ENCODE measurements at places on chromosomes 5 and 9.

DNA sequence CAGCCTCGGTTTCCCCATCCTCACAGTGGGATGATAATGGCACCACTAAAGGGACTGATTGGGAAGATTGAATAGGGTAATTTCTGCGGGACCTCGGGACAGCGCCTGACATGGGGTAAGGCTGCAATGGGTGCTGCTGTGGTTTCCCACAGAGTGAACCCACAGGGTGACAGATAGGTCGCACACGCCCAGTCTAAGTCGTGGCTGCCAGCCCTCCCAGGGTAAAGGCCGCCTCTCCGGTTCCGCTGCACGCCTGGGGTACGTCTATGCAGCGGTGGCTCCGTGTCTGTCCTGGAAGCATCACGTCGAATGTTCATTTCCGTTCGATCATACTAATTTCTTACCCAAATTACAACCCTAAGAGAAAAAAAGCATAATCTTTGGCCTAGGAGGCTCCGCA lies 631 bp downstream of the CFAP77 start:
- no peak for DNase-seq

DNA sequence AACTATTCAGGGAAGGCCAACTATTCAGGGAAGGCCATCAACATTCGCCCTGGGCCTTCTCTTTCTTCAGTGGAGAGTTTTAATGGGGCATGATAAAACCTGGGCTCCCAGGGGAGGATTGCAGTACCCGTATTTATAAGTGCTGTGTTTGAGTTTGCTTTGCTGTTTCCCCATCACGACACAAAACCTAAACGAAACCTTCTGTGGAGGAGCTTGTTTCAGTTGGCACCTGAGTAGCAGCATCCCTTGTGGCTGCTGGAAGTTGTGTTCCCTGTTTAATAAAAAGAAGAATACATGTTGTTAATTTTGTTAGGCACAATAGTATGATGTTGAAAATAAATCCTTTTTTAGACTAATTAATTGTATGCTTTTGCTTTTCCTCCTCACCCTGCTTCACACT lies 8.3 kb downstream of the WDR31 start:
- DNase-seq = no peak

DNA sequence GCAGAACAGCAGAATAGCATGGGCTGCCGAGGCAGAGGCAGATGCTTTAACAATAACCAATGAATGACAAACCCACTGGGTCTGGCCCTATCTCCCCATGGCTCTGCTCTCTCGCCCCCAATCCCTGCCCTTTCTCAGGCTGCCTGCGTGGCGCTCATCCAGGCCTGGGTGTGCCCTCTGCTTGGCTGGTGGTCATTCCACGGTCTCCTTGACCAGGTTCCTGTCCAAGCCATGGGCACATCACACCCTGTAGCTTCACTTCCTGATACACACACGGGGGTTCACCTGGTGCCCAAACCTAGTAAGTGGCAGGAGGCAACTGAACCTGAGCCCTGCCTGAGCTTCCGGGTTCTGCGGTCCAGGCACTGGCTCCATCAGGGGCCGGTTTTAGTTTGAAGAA lies 87.6 kb downstream of the DAP start:
- no peak for DNase-seq

DNA sequence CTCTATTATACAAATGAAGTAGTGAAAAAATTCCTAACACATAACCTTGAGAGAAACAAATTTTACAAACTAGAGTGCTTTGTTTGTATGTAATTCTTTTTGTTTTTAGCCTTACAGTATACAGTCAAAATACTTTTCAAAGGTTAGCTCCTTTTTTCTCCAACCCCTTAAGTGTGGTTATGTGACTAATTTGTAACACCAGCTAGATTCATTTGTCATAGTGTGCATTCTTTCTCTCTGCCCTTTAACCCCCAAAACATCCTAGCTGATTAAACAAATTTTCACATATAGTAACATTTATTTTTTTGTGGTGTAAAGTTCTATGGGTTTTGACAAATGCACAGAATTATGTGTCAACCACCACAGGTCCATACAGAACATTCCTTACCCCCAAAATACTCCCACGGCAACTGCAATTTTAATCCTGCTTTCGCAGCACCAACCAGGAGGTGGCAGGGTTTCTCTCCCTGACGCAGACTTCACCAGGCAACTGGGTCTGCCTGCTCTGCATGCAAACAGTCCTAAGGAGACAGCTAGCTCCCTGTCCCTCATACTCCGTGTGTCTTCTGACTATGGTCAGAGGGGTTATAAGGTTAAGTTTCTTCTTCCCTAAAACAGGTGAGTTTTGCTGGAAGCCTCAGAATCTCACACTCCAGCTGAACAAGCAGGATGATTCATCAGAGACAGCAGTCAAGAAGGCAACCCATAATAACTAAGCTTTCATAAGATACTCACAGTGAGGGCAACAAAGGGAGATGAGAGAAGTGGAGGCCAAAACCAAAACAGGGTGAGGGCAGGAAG lies 44.5 kb upstream of the NR5A1 start:
- DNase-seq = peak; percentile 38

GRCh38 chr9:128459011-128459410 lies 3.2 kb downstream of the ODF2 start:
- DNase-seq = no peak

- DNase-seq = no peak
Observed at GRCh38 chr5:54742417-54742891, 224.9 kb downstream of the SNX18 start.

GRCh38 chr5:157511651-157512644 lies 51.9 kb downstream of the NIPAL4 start:
- DNase-seq = no peak

DNA sequence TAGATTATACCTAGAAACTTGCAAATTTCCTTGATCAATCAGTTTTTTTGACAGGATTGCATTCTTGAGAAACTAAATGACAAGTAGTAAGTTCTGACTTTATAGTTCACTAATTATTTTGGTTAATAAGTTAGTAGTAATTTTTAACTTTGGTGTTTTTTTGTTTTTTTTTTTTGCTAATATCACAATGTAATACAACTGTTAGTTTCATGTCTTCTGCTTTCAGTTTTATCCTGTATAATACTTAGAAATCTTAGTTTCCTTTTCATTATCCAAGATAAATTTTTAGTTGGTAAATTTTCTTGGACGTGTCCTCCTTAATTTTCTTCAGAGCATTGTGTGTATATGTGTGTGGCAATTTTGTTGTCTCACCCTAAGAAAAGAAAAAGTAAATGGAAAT lies 57.8 kb downstream of the CWC27 start:
- DNase-seq = no peak

DNA sequence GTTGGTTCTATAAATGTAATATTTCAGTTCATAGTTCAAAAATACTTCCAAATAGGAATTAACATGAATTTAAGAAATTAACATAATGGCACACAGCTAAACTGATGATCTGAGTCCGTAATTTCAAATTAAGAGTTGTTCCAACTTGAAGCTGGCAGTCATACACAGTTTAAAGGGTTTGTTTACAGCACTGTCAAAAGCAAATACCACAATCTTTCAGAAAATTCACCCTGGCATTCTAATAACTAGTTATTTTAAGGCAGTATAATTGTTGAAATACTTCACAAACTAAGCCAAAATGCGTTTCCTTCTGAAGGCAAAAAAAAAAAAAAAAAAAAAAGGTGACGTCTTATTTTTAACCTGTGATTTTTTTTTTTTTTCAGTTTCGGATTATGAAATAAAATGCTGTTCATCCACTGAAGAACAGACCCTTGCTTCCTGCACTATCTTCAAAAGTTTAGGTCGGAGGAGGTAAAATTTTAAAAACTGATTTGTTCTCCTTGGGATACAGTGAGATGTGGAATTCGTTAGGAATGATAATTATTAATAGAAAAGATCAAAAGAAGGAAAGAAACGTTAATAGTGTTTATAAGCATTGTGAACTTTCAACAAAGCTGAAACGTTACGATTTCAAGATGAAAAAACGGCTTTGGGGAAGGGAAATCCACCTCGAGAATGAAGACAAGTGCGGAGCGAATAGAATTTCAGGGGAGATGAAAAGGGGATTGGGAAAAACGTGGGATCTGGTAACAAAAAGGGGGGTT lies 850 bp downstream of the IL6ST start:
- DNase-seq = no peak

GRCh38 chr5:98128846-98129245 lies 644.6 kb upstream of the RGMB start:
- no peak for DNase-seq

DNA sequence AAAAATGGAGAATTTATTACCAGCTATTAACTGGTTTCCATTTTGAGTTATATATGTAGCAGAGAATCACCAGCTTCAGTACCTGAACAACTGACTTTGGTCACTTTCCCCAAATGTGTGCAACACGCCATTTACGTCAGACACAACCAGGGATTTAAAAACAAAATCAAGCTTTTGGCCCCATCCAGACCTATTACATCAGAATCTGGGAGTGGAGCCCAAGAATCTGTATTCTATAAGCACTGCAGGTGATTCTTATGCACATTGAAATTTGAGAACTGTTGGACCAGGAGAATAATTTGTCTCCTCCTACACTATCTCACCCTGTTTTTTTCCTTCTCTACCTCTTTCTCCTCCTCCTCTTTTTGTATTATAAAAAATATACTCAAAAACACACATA lies 295.9 kb downstream of the PRELID2 start:
- no peak for DNase-seq

DNA sequence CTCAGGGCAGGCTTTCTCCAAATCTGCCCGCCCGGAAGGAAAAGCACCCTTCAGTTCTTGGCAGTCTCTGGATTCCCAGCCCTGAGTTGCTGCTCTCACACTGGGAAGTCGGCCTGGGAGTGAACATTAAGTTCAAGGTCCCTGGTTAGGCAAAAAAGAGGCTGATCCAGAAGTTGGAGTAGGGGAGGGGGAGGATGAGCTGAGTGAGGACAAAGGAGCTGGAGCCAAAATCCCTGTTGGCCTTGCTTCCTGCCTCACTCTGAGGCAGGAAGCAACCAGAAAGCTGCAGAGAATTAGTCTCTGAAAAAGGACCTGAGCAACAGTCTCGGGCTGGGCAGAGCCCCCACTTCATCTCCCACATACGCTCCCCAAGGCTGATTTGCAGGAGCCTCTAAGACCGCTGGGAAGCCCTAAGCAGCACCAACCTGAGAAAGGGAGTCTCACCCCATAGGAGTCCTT lies 15.0 kb upstream of the RPS14 start:
- DNase-seq = no peak

DNA sequence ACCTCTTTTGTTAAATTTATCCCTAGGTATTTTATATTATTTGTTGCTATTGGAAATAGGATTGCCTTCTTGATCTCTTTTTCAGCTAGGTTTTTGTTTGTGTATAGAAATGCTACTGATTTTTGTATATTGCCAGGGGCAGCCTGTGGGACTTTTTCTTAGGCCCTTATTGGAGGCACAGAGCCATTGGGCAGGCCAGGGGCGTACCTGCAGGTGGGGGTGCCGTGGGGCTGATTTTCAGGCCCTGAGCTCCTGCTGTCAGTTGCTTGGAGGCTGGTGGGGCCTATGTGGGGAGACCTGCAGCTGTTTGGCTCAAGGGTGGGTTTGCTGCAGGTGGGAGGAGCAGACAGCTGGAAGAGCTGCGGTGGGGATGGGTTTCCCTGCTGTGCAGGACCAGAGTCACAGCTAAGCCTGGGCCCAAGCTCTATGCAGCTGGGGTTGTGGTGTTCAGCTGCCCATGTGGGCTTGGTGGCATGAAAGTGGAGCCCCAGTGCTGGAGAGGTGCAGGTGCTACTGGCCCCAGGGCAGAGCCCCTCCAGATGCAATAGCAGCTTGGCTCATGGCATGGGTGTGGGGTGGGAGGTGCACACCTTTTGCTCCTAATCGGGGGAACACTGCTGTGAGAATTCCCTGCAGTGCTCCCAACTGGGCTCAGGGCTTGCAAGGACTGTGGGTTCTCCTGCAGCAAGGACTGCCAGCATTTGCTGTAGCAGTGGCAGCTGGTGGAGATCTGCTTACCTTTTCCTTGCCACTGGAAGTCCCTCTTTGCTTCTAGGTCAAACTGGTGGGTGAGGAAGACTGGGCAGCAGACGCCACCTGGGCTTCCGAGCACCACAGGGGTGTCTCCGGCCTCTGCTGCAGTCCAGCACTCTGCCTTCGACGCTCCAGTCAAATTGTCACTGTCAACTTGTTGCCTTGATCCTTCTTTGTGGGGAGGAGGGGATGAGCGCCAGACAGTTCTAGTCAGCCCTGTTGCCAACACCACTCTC lies 7.6 kb upstream of the CLPTM1L start:
- DNase-seq = no peak

GRCh38 chr9:126474786-126475485 lies 138.8 kb upstream of the LMX1B start:
- no peak for DNase-seq

DNA sequence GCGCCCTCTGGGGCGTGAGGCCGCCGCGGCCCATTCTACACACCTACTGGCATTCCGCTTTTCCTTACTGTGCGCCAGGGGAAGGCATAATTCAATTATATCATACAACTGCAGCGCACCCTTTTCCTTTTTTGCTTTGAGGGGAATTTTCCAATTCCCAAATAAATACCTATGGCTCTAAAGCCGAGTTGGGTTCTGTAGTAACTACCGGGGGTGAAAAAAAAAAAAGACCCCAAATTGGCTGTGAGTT lies 34.1 kb upstream of the NFIB start:
- no peak for DNase-seq

DNA sequence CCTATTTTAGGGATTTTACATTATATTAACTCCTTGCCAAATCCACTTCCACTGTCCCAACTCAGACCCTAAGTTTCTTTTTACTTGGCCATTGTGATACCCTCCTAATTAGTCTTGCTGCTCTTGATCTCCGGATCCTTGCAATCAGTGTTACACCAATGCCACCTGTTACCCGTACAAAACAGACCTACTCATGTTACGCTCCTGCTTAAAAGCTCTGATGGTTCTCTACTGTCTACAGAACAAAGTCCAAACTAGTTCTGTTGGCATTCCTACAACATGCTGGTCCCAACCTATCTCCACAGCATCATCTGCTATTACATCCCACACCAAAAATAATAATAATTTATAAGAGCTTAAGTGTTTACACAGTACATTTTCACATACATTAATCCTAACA lies 9.8 kb downstream of the ECPAS start:
- no peak for DNase-seq

GRCh38 chr5:79512049-79512448 lies 1.9 kb downstream of the HOMER1 start:
- DNase-seq = no peak

DNA sequence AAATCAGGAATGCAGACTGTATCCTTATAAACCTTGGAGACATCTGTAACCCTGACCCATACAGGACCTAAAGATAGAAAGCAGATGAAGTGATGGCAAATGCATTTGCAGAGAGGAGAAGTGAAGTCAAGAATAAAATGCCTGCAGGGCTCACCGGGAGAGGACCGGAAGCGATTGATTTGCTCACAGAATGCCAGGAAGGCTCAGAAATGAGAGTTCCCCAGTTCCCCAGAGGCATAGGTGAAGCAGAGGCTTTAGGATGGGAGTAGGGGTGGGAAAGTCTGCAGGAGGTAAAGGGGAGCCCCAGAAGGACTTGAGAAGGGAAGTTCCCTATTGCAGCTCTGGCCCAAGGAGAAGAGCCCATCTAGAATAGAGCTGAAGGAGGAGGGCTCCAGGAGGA lies 63.9 kb upstream of the TNFAIP8 start:
- no peak for DNase-seq

- DNase-seq = no peak
Observed at GRCh38 chr9:81832571-81833285, 95.5 kb upstream of the SPATA31D4 start.
